ENCODE measurements at places on chromosomes 3 and 15.

GRCh38 chr3:113441051-113441770 lies at the start of gene CFAP44:
CFAP44 (minus strand) TSS chr3:113441493; CDS start chr3:113433664, 7,829 bp downstream.
- peak; percentile 77 for DNase-seq

- DNase-seq = no peak
Observed at GRCh38 chr3:155317211-155317610, 23.7 kb upstream of the STRIT1 start.

DNA sequence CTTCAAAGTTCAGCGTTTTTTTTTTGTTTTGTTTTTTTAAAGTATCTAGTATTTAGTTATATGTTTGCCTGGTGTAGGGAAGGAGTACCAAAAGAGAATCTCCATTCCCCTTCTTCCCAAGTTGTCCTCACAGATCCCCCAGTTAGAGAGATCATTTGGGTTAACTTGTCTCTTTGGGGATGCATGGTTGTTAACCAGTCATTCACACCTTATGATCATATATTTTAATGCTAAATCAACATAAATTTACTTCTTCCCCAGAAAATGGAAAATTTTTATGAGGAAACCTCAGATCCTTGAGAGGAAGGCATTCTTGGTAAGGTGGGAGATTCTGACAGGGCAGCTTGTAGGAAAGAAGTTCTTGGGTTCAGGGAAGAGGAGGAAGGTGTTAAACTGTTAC lies 1.5 kb upstream of the MGA start:
- no peak for DNase-seq

DNA sequence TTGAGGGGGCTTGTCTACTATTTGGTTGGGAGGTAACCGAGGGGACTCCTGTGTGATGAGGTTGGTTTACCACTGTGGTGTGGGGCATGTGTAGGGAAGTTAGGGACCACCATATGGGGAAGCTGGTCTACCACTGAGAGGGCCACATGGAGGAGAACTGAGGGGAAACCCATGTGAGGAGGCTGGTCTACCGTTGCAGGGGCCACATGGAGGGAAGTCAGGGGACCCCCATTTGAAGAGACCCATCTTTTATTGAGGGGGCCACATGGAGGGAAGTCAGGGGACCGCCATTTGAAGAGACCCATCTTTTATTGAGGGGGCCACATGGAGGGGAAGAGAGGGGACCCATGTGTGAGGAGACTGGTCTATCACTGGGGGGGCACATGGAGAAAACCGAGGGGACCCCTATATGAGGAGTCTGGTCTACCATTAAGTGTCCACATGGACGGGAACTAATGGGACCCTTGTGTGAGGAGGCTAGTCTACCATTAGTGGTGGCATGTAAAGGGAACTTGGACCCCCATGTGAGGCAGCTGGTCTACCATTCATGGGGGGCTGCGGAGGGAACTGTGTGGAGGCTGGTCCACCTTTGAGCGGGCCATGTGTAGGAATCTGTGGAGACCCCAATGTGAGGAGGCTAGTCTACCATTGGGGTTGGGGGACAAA lies 165.5 kb downstream of the FBLN2 start:
- DNase-seq = no peak

DNA sequence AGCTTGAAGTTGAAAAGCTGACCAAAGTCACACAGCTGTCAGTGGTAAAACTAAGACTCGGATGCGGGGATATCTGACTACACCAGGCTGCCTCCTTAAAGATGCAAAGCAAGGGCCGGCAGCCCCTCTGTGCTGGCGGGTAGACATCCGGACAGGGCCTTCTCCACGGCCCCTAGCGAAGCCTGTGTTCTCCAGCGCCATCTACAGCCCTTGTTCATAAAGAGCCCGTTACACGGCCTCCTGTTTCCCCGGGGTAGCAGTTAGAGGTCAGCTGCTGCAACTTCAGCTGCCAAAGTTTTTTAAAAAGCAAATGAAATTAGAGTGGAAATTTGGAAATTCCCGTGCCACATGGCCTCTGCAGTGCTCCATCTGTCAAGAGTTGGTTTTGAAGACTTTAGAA lies 383.0 kb downstream of the TBL1XR1 start:
- DNase-seq = peak; percentile 82

All from BE2C (cell line).